ENCODE measurements at places on chromosomes 1 and 21.

GRCh38 chr1:99728494-99729235 is 37.8 kb downstream of the FRRS1 start:
- DNase-seq = no peak
- no peaks in the 10 kb centered on the region for H3K36me3 ChIP-seq
- no peaks in the 10 kb centered on the region for H3K4me1 ChIP-seq
- no peaks in the 10 kb centered on the region for H3K27me3 ChIP-seq

GRCh38 chr1:178493301-178493741 is 3.4 kb downstream of the CLEC20A start:
- no peak overlapping the region for H3K4me3 ChIP-seq
- no peak overlapping the region for H3K27ac ChIP-seq
- H3K4me1 ChIP-seq = no peaks in the 10 kb centered on the region

- H3K4me1 ChIP-seq = no peaks in the 10 kb centered on the region
- H3K4me3 ChIP-seq = no peak overlapping the region
- H3K36me3 ChIP-seq = peaks cover 14% of the 10 kb centered on the region
- no peaks in the 10 kb centered on the region for H3K27me3 ChIP-seq
- no peak for DNase-seq
Measured at GRCh38 chr1:11158720-11159321, 30.3 kb upstream of the ANGPTL7 start.

- H3K4me3 ChIP-seq = no peak overlapping the region
- DNase-seq = no peak
- peak overlapping the region; percentile 23 for H3K27ac ChIP-seq
- no peaks in the 10 kb centered on the region for H3K27me3 ChIP-seq
Measured at GRCh38 chr1:221035662-221036153, 156.5 kb downstream of the HLX start.

DNA sequence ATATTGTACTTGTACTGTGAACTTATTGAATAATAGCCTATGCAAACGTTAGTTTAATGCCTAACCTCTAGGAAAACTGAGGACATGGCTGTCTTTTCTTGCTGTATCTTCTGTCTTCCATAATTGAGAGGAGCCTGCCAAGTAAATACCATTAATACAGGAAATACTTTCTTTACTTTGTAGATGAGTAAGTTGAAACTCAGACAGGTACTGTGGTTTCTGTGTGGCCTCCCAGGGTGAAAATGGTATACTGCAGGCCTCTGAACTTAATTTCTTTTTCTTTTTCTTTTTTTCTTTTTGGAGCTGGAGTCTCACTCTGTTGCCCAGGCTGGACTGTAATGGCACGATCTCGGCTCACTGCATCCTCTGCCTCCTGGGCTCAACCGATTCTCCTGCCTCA is 208.8 kb upstream of the ADGRL4 start:
- DNase-seq = no peak
- no peak overlapping the region for H3K4me3 ChIP-seq
- no peak overlapping the region for H3K27ac ChIP-seq
- H3K4me1 ChIP-seq = no peaks in the 10 kb centered on the region
- peaks cover 6% of the 10 kb centered on the region for H3K36me3 ChIP-seq

DNA sequence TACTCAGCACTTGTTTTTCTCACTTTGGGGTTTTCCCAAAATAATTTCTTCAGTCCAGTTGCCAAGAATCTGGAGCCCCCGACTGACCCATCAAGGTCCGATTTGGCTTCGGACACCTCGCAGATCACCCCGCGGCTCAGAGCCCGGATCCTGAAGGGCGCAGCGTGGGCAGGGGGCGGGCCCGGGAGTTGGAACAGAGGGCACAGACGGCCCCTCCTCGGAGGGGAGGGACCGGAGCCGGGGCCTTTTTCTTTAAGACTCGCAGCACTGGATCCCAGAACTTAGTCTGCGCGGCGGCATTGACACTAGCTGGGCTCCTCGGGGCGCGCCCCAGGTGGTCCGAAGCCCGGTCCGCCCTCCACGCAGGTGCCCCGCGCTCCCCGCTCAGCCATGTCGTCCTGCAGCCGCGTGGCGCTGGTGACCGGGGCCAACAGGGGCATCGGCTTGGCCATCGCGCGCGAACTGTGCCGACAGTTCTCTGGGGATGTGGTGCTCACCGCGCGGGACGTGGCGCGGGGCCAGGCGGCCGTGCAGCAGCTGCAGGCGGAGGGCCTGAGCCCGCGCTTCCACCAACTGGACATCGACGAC is at the start of gene CBR3:
CBR3 (plus strand) TSS at position 277 of the 588 bp plus-strand sequence; CDS start at position 391, 114 bp downstream.
- DNase-seq = peak; percentile 68
- peaks cover 17% of the 10 kb centered on the region for H3K4me1 ChIP-seq
- no peaks in the 10 kb centered on the region for H3K27me3 ChIP-seq

DNA sequence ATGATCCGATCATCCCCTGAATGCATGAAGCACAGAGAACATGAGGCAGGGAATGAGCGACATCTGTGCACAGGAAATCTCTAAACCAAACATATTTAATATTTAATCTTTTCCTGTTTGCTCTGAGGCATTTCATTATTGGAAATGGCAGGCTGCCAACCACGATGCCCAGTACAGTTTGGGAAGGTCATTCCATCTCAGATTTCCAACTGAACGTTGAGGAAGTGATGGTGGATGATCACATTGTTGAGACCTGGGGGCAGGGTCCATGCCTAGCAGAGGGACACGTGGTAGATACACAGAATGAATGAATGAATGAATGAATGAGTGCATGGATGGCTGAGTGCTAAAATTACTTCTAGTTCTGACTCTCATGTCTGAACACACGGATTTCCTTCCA is 15.9 kb upstream of the FASLG start:
- no peaks in the 10 kb centered on the region for H3K27me3 ChIP-seq
- no peaks in the 10 kb centered on the region for H3K36me3 ChIP-seq
- H3K4me1 ChIP-seq = peaks cover 78% of the 10 kb centered on the region
- no peak overlapping the region for H3K27ac ChIP-seq
- DNase-seq = no peak

GRCh38 chr1:30492451-30492850 is 230.9 kb downstream of the MATN1 start:
- no peak overlapping the region for H3K27ac ChIP-seq
- peaks cover 13% of the 10 kb centered on the region for H3K36me3 ChIP-seq
- peaks cover 6% of the 10 kb centered on the region for H3K27me3 ChIP-seq
- no peaks in the 10 kb centered on the region for H3K4me1 ChIP-seq
- no peak for DNase-seq

DNA sequence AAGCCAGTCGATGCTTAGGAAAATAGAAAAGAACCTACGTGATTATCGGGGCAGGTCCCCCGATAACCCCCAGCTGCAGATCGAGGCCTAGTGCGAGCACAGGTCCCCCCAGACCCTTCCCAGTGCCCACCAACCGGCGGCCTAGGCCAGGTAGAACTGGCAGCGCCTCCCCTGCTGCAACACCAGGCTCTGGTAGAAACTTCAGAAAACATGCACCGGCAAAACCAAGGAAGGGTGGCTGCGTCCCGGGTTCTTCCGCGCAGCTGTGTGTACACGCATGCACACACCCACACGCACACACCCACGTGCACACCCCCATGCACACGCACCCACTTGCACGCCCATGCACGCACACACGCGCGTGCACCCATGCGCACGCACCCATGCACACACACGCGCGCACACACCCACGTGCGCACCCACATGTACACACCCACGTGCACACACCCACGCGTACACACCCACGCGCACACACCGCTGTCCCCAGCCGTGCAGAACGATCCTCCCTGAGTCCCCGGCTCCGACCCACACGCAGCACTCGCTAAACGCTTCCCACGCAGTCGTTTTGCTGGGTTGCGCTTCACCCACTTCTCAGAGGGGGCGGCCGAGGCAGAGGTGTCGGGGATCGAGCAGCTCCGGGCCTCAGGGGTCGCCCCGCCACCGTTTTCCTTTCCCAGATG is 5.2 kb downstream of the TSPEAR start:
- DNase-seq = peak; percentile 42
- no peak overlapping the region for H3K4me3 ChIP-seq
- peaks cover 9% of the 10 kb centered on the region for H3K36me3 ChIP-seq
- H3K27ac ChIP-seq = no peak overlapping the region

DNA sequence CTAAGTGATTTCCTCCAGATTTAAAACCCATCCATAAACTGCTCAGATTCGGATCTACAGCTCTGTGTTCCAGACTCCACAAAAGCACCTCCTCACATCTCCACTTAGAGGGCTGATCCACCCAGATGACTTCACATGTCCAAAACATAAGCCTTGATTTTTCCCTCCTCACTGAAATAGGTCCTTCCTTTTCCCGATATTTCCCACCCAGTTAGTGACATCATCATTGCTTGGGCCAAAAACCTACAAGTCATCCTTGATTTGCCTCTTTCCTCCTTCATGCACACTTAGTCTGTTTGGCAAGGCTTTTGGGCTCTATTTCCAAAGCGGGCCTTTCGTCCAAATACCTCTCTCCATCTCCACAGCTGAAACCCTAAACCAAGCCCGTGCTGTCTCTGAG is 32.3 kb downstream of the CCDC185 start:
- H3K27ac ChIP-seq = no peak overlapping the region
- no peak for DNase-seq
- H3K27me3 ChIP-seq = peaks cover 30% of the 10 kb centered on the region
- H3K4me1 ChIP-seq = no peaks in the 10 kb centered on the region
- no peak overlapping the region for H3K4me3 ChIP-seq

- no peaks in the 10 kb centered on the region for H3K36me3 ChIP-seq
- H3K4me1 ChIP-seq = peaks cover 83% of the 10 kb centered on the region
- H3K27ac ChIP-seq = peak overlapping the region; percentile 98
Measured at GRCh38 chr1:30753660-30754123, 3.9 kb downstream of the LAPTM5 start.

GRCh38 chr1:35726450-35727433 is 8.1 kb upstream of the C1orf216 start:
- H3K27ac ChIP-seq = no peak overlapping the region
- no peaks in the 10 kb centered on the region for H3K36me3 ChIP-seq
- no peaks in the 10 kb centered on the region for H3K27me3 ChIP-seq
- no peak overlapping the region for H3K4me3 ChIP-seq
- DNase-seq = peak; percentile 69

- H3K27me3 ChIP-seq = peaks cover 23% of the 10 kb centered on the region
- peaks cover 11% of the 10 kb centered on the region for H3K4me1 ChIP-seq
- no peaks in the 10 kb centered on the region for H3K36me3 ChIP-seq
- no peak for DNase-seq
- no peak overlapping the region for H3K27ac ChIP-seq
Measured at GRCh38 chr1:230868736-230869385, 540 bp upstream of the C1orf198 start.

All from natural killer cell treated with Interleukin-12 subunit alpha and Interleukin-12 subunit beta and Interleukin-15 and Interleukin-18, amount 100 ng/mL, for 72 hours (primary cell).